ENCODE measurements at places on chromosomes 2 and 18.

- no peak for DNase-seq
These were observed 16.1 kb downstream of the MBOAT2 start for GRCh38 chr2:8987410-8987809.

DNA sequence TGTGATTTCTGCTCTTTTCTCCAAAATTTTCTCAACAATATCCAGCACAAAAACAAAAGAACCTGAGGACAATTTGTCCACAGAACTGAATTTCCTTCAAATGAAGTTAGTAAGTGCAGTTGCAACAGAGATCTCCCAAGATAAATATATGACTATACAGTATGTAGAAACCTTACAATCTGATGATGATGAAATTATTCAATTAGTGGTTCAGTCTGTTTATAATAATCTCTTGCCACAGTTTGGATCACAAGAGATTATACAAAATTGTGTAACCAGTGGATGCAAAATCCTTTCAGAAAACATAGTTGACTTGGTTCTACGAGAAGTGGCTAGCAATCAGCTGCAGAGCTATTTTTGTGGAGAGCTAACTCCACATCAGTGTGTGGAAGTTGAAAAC lies 68.7 kb downstream of the FSIP2 start:
- no peak for DNase-seq

DNA sequence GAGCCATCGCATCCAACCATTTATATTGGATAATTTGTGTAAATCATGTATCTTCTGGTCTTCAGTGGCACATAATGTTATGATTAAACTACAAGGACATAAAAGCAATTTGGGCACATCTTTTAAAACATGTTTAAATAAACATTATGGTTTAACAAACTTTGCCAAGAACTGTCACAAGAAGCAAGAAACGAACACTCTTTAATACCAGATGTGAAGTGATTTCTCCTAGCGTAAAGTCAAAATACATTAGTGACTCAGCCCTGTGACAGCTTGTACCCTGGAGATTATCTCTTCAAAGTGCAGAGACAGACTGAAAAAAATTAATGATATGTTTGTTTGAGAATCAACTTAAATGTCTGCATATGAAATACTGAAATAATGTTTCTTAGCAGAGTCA lies 39.9 kb downstream of the DSEL start:
- no peak for DNase-seq

- no peak for DNase-seq
These were observed 200.0 kb downstream of the TSN start for GRCh38 chr2:121955426-121955825.

DNA sequence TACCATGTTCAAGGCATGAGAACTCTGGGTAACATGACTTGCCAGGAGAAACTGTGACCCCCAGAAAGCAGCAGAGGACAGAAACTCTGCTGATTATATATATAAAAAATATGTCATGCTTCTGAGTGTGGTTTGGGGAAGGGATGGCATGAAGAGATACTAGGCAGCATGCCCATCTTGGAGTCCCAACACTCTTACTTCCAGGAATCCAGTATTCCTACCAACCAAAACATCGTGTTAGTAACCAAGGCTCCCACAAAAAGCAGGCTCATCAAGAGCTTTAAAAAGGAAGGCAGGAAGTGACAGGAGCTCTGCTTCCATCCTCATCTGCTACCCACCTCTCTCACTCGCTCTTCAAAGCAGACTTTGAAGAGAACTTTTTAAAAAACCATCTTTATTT lies 31.6 kb upstream of the TWIST2 start:
- DNase-seq: no peak

DNA sequence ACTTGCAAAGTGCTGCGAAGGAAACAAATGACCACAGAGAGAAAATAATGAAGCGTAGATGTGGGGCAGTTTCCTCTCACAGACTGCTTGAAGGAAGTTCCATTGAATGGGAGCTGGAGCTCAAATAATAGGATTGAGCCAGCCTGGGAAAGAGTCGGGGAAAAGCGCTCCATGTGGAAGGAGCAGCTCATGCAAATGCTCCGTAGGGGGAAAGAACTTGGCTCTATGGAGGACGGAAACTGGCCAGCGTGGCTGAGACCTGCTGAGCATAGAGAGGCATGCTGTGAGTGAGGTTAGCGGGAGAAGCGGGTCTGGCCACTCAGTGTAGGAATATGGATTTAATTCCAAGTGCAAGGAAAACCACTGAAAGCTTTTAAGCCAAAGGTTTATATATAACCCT lies 28.6 kb upstream of the VIT start:
- DNase-seq: no peak

DNA sequence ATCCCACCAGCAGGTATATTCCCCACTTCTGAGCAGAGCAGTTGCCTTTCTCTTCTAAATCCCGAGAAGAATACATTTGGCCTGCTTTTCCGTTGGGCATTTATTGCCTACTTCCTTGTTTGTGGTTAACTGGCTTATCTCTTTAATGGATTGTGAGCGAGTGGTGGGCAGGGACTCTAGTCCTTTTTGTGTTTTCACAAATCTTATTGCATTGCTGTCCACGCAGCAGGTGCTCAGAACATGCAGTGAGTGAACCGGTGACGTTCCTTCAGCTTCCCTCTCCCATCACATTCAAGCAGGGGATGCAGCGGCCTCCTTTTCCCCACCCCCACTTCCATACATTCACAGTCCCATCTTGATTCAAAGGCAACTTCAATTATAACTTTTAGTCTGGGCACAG lies 28.9 kb upstream of the GAREM2 start:
- no peak for DNase-seq

GRCh38 chr18:42363446-42364441 lies 408.7 kb downstream of the PIK3C3 start:
- no peak for DNase-seq

DNA sequence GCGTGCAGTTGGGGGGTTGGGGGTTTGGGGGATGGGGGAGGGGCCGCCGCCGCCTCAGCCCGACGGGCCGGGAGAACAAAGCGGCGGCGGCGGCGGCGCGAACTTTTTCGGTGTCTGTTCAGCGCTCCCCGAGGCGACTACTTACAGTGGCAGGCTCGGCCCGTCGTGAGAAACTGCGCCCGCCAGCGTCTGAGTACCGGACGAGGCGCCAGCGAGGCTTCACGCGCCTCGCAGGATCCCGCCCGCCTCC lies 172 bp downstream of the PRKD3 start:
- no peak for DNase-seq

GRCh38 chr2:101869527-101869926 lies 122.2 kb upstream of the IL1R2 start:
- no peak for DNase-seq

- DNase-seq: no peak
These were observed 205.8 kb downstream of the NDUFA10 start for GRCh38 chr2:239819091-239819973.

GRCh38 chr2:152420363-152420762 lies 85.4 kb downstream of the FMNL2 start:
- DNase-seq: no peak

DNA sequence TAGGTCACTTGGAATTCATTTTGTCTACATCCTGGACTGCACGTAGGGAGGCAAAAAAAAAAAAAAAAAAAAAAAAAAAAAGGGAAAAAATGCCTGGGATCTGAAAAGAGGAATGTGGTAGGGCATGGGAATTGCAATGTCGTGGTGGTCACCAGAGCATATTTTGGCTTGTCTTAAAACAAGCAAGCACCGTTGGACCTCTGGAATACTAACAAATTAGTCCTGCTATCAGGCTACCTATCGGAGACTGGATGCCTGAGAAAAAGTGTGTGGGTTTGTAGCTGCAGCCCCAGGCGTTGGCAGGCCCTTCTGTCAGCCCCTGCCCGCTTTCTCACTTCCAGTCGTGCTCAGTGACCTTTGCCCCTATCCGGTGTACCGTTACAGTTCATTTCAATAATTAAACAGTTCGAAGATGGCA lies 588.5 kb upstream of the ZEB2 start:
- DNase-seq: no peak

- no peak for DNase-seq
These were observed 588 bp downstream of the OTX1 start for GRCh38 chr2:63051042-63051794.

DNA sequence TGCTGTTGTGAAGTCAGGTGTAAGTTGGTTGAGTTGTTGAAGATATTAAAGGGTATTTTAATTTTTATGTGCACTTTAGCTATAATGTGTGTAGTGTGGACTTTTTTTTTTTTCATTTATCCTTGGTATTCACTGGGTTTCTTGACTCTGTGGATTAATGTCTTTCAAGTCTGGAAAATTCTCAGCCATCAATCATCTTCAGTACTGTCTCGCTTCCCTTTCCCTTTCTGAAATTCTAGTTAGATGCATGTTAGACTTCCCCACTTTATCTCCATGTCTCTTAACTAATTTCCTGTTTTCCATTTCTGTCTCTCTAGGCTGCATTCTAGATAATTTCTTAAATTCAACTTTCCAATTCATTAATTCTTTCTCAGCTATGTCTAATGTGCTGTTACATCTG lies 247.7 kb upstream of the REV1 start:
- no peak for DNase-seq

GRCh38 chr2:5339473-5339872 lies 352.7 kb upstream of the SOX11 start:
- DNase-seq: no peak

- no peak for DNase-seq
These were observed 156.6 kb upstream of the LHCGR start for GRCh38 chr2:48912110-48912509.

DNA sequence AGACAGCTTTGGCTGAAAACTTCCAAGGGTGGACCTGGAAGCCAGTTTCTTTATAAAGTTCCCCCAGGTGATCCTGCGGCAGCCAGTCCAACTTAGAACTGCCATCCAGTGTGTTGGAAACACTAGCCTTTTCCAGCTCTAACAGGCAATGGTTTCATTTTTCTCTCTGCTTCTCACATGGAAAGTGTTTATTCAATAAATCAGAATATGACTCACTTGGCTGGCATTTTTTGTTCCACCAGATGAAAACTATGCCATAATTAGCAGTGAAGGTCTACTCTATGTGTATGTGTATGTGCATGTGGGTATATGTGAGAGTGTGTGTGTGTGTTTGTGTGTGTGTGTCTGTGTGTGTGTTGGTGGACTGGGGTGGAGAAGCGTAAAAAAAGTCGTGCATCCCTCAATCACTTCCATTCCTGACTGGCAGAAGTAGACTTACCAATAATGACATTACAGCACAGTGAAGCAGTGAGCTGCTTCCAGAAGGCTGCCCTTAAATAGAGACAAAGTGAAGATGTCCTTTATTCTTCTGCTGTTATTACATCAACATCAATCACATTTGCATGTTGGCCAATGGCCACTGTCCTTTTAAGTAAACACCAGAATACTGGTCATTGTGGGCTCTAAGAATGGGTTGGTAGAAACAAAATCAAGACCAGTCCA lies 90.9 kb upstream of the SETBP1 start:
- DNase-seq: no peak

- DNase-seq: no peak
These were observed 8.3 kb upstream of the ZCCHC2 start for GRCh38 chr18:62514570-62514969.

DNA sequence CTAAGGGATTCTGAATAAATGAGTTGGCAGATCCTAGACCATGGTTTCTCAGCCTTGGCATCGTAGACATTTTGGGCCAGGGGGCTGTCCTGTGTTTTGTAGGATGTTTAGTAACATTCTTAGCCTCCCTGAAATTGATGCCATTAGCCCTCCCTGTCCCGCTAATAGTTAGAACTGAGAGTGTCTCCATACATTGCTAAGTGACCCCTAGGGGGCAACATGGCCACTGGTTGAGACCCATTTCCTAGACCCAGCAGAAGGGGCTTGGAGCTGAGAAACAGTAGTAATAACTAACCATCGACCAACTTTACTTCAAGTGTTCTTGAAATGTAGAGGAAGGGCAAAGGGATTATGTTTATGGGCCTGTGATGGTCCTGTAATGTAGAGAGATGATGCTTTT lies 40.8 kb downstream of the KCMF1 start:
- no peak for DNase-seq

- DNase-seq: no peak
These were observed 20.0 kb downstream of the ACVR1 start for GRCh38 chr2:157856187-157856515.

DNA sequence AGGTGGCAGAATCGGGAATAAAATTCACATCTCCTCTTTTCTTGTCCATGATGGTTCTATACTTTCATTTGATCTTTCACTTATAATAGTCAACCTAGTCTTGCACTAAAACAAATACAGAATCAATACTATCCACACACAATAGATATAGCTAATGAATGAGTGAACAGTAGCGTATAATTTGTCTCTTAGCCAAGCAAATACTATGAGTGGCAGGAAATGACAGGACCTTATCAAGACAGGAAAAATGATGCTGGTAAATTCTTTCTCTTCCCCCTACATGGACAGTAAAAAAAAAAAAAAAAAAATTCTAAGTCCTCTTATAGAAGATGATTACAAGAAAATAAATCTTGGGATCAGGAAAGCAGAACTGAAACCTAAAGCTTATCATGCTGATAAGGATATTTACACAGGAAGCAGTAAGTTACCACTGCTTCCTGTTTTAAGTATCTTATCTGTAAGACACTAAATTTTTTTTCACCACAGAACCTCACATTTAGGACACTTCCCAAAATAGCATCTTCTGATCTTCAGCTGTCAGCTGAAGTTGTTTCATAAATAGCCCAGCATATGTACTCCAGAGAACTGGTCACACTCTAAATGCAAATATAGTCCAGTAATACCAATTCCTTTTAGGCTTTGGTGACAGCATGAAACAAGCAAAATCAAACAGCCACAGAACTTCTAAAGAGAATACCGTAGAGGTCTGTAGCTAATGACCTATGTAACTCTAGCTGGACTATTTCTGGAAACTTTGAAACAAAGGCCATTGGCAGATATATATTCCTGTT lies 27.0 kb downstream of the IRS1 start:
- peak; percentile 68 for DNase-seq

GRCh38 chr2:47300609-47301276 lies 102.2 kb upstream of the MSH2 start:
- no peak for DNase-seq

DNA sequence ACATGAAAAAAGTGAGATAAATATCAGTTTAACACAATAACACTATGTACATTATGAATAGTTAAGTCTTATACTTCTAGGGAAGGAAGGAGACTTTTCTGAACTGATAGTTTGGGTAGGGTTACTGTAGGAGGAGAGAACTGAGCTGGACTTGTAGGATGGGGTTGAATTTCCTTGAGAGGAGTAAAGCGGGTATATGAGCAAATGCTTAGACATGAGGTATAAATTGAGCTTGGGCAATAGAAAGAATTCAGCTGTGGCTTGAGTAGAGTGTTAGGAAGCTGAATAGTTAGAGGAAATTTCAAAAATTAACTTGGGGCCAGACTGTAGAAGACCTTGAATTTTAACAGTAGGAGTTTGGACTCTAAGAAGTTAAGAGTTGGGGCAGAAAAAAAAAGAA lies 45.1 kb downstream of the LCLAT1 start:
- no peak for DNase-seq
